ENCODE measurements at places on chromosomes 1 and 21. TPM values are rescaled to one million over a fixed set of nuclear protein-coding genes. Genes with fewer than 3 reads are reported as not detected.

The SLC2A5 gene
- not detected for total RNA-seq

DNA sequence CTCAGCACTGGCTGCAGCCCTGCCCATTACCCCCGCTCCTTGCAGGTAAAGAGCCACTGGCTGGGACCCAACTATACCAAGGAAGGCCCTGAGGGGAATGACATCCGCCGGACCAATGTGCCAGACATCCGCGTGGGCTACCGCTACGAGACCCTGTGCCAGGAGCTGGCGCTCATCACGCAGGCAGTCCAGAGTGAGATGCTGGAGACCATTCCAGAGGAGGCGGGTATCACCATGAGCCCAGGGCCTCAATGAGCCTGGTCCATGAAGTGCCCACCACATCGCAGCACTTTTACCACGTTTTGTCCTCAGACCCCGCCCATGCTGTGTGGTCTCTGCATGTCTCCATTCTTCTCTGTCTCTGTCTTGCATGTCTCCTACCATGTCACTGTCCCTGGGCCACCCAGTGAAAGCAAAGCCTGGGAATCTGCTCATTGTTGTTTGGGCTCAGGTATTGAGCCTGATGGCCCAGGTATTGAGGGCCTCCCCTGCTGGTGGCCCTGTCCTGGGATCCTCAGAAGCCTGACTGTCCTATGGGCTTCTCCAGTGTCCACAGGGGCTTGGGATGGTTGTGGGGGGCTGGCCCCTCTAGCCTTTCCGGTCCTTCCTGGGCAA lies 11.4 kb downstream of the AMPD2 start:
- no peak overlapping the region for H3K4me3 ChIP-seq
- H3K27me3 ChIP-seq, result no peaks in the 10 kb centered on the region
- peaks cover 32% of the 10 kb centered on the region for H3K4me1 ChIP-seq
- H3K27ac ChIP-seq, result no peak overlapping the region
- DNase-seq, result no peak
- H3K36me3 ChIP-seq, result peaks cover 49% of the 10 kb centered on the region

GRCh38 chr1:84427250-84428188 lies 29.2 kb downstream of the DNASE2B start:
- no peak overlapping the region for H3K4me3 ChIP-seq
- no peaks in the 10 kb centered on the region for H3K27me3 ChIP-seq
- DNase-seq, result no peak

The CR1L gene
- total RNA-seq, result not detected

DNA sequence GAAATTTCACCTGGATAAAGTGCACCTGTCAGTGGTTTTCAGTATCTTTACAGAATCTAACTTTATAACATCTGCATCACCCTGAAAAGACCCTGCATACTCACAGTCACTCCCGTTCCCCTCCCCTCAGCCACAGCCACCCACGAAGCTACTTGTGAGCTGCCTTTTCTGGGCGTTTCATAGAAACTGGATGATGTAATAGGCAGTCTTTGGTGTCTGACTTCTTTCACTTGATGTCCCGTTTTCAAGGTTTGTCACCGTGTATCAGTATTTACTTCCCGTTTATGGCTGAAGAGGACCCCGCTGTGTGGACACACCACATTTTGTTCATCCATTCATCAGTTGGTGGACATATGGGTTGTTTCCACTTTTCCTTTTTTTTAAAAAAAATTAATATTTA lies 47.8 kb upstream of the LRRC3 start:
- H3K27me3 ChIP-seq, result no peaks in the 10 kb centered on the region
- no peaks in the 10 kb centered on the region for H3K4me1 ChIP-seq
- H3K36me3 ChIP-seq, result no peaks in the 10 kb centered on the region
- no peak overlapping the region for H3K27ac ChIP-seq
- H3K4me3 ChIP-seq, result no peak overlapping the region

The KRTAP11-1 gene
- total RNA-seq, result not detected

GRCh38 chr1:210448297-210448892 lies 119.7 kb downstream of the HHAT start:
- no peak overlapping the region for H3K27ac ChIP-seq
- H3K4me3 ChIP-seq, result no peak overlapping the region
- H3K27me3 ChIP-seq, result no peaks in the 10 kb centered on the region
- no peaks in the 10 kb centered on the region for H3K36me3 ChIP-seq
- peak; percentile 74 for DNase-seq

GRCh38 chr1:21468599-21468998 lies 28.7 kb downstream of the NBPF3 start:
- H3K4me1 ChIP-seq, result no peaks in the 10 kb centered on the region
- no peaks in the 10 kb centered on the region for H3K27me3 ChIP-seq
- no peak overlapping the region for H3K4me3 ChIP-seq
- no peak overlapping the region for H3K27ac ChIP-seq

GRCh38 chr1:96550061-96550460 lies 171.5 kb upstream of the PTBP2 start:
- H3K27me3 ChIP-seq, result no peaks in the 10 kb centered on the region
- no peaks in the 10 kb centered on the region for H3K36me3 ChIP-seq
- H3K27ac ChIP-seq, result no peak overlapping the region
- DNase-seq, result no peak
- no peak overlapping the region for H3K4me3 ChIP-seq
- H3K4me1 ChIP-seq, result no peaks in the 10 kb centered on the region

DNA sequence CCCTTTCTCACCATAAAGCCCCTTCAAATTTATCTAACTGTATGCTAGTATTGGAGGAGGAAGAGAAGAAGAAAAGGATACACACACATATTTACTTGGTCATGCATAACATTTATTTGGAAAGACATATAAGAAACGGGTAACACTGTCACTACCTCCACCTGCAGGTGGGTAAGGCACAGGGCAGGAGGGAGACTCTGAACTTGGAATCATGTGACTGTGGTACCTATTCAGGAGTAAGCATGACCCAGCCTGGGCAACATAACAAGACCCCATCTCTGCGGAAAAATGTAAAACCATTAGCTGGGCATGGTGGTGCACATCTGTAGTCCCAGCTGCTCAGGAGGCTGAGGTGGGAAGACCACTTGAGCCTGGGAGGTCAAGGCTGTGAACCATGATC lies 1.4 kb upstream of the PADI6 start:
- no peak overlapping the region for H3K4me3 ChIP-seq
- DNase-seq, result no peak
- no peaks in the 10 kb centered on the region for H3K36me3 ChIP-seq
- H3K4me1 ChIP-seq, result no peaks in the 10 kb centered on the region
- no peaks in the 10 kb centered on the region for H3K27me3 ChIP-seq
- no peak overlapping the region for H3K27ac ChIP-seq

GRCh38 chr1:237838904-237839534 lies 51.7 kb downstream of the ZP4 start:
- H3K4me3 ChIP-seq, result no peak overlapping the region
- H3K27me3 ChIP-seq, result no peaks in the 10 kb centered on the region
- no peaks in the 10 kb centered on the region for H3K4me1 ChIP-seq
- DNase-seq, result no peak
- H3K27ac ChIP-seq, result no peak overlapping the region
- H3K36me3 ChIP-seq, result no peaks in the 10 kb centered on the region

DNA sequence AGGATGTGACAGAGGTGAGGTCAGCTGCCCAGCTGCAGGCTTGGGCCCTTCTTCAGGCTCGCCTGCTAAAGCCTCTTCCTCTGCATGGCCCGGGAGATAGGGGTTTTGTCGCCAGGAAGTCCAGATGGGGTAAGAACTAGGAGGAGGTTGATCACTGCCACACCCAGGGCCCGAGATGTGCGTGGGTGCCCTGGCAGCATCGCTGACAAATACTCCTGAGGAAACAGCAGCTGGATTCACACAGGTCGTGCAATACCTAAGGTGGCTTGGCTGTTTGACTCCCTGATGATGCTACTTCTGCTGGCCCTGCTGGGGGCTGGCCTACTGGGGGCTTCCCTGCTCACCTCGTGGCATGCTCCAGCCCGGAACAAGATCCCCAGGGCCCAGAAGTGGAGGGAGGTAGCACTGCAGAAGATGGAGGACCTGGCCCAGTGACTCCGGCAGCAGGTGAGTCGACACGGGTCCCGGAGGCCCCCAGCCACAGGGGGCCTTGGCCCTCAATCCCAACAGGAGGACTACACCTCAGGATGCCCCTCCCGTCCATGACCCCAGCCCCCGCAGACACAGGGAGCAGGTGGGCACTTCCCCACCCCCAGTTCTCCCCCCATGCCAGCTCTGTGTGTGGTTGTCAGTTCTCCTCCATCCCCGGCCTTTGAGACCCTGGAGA lies 29.6 kb downstream of the FAAH start:
- DNase-seq, result no peak
- no peak overlapping the region for H3K4me3 ChIP-seq
- H3K27ac ChIP-seq, result no peak overlapping the region
- H3K36me3 ChIP-seq, result no peaks in the 10 kb centered on the region
- H3K27me3 ChIP-seq, result no peaks in the 10 kb centered on the region

The RIPPLY3 gene
- 6.2 TPM for total RNA-seq

- DNase-seq, result no peak
- H3K4me1 ChIP-seq, result no peaks in the 10 kb centered on the region
- no peak overlapping the region for H3K27ac ChIP-seq
- no peaks in the 10 kb centered on the region for H3K27me3 ChIP-seq
- no peak overlapping the region for H3K4me3 ChIP-seq
Measured at GRCh38 chr1:53704804-53705445, 34.0 kb downstream of the GLIS1 start.

DNA sequence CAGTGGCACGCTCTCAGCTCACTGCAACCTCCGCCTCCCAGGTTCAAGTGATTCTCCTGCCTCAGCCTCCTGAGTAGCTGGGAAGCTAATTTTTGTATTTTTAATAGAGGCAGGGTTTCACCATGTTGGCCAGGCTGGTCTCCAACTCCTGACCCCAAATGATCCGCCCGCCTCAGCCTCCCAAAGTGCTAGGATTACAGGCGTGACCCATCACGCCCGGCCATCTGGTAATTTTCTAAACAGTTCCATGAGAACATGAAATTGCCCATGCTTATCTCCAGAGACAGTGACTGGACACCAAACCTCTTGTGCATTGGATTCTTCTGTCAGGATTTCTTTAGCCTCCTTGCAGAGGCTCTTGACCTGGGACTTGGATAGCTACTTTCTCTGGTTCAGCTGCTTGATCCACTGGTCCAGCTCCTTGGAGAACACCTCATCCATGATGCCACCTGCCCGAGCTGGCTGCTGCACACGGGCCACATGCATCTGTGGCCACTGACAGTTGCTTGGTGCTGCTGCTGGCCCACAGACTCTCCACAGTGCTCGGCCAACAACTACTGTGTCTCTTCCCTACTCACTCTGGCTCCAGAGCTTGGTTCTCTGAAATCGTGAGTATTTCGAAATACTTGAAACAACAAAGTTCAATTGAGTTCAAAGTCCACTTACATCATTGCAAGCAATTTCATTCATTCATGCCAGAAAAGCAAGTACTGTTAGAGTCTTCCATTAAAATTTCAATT lies 40.0 kb upstream of the CTPS1 start:
- H3K27ac ChIP-seq, result no peak overlapping the region
- H3K36me3 ChIP-seq, result no peaks in the 10 kb centered on the region
- no peaks in the 10 kb centered on the region for H3K4me1 ChIP-seq
- H3K4me3 ChIP-seq, result no peak overlapping the region
- no peaks in the 10 kb centered on the region for H3K27me3 ChIP-seq

The CNKSR1 gene
- total RNA-seq, result 1.8 TPM

- H3K27ac ChIP-seq, result no peak overlapping the region
- no peaks in the 10 kb centered on the region for H3K4me1 ChIP-seq
- no peak overlapping the region for H3K4me3 ChIP-seq
- no peaks in the 10 kb centered on the region for H3K27me3 ChIP-seq
- H3K36me3 ChIP-seq, result no peaks in the 10 kb centered on the region
- DNase-seq, result no peak
Measured at GRCh38 chr1:222750651-222751050, 13.6 kb downstream of the FAM177B start.

The FCER1A gene
- total RNA-seq, result not detected

DNA sequence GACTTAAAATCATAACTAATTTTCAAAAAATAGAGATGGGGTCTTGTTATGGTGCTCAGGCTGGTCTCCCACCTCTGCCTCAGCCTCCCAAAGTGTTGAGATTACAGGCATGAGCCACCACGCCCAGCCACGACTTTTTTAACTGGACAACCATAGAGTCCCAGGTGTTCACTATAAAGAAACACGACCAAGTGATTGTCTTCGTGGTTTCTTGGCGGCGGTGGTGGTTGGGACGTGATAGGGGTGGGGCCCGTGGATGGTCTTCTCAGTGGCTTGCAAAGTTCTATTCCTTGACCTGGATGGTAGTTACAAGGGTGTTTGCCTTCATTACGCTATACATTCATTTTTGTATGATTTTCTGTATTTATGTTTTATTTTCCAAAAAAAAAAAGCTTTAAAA lies 34.6 kb upstream of the COX20 start:
- no peak overlapping the region for H3K27ac ChIP-seq
- H3K36me3 ChIP-seq, result no peaks in the 10 kb centered on the region
- H3K4me3 ChIP-seq, result no peak overlapping the region
- H3K27me3 ChIP-seq, result no peaks in the 10 kb centered on the region

GRCh38 chr21:24160528-24160927 lies 1446.8 kb downstream of the MRPL39 start:
- no peaks in the 10 kb centered on the region for H3K36me3 ChIP-seq
- no peaks in the 10 kb centered on the region for H3K27me3 ChIP-seq
- H3K27ac ChIP-seq, result no peak overlapping the region
- no peaks in the 10 kb centered on the region for H3K4me1 ChIP-seq

- no peaks in the 10 kb centered on the region for H3K4me1 ChIP-seq
- no peak overlapping the region for H3K4me3 ChIP-seq
- H3K27ac ChIP-seq, result no peak overlapping the region
- H3K27me3 ChIP-seq, result no peaks in the 10 kb centered on the region
- H3K36me3 ChIP-seq, result no peaks in the 10 kb centered on the region
Measured at GRCh38 chr1:165877940-165878556, 50.6 kb downstream of the UCK2 start.

- H3K4me3 ChIP-seq, result no peak overlapping the region
- H3K36me3 ChIP-seq, result no peaks in the 10 kb centered on the region
- DNase-seq, result no peak
- no peaks in the 10 kb centered on the region for H3K27me3 ChIP-seq
- H3K27ac ChIP-seq, result no peak overlapping the region
Measured at GRCh38 chr1:68347415-68347814, 102.3 kb downstream of the RPE65 start.

The LCE2B gene
- total RNA-seq, result not detected

DNA sequence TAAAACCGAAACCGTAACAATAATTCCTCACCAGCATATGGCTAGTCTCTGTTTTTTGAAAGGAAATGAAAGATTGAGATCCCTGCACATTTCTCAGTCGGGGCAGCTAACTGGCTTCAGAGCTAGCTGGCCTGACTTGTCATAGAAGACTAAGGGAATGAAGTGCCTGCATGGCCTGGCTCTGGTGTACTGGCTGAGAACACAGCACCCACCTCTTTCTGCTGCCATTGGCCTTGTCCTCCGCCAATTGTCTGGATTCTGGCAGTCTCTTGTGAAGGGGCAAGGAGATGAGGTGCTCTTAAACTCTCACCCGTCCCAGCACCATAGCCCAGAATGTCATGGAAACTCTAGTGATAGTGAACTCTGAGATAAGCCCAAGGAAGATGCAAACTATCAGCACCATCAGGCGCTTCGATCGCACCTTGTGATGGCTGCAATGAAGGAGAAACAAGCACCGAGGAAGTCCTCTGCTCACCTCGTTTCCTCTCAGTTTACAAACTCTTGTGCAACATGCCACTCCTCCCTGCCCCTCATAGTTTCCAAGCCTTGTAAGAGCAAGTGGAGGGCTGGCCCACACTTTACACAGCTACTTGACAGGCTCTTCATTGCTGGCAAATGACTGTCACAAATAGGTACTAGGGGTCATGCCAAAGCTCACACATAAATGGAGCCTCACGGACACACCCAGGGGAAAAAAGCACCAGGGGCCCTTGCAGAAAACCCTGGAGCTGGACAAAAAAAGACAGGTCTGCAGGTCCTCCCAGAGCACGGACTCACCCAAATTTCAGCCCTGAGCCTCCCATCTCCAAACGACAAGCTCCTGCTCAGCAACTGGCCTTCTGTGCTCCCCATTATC lies 16.4 kb downstream of the INPP5B start:
- peaks cover 7% of the 10 kb centered on the region for H3K4me1 ChIP-seq
- DNase-seq, result no peak
- H3K27me3 ChIP-seq, result no peaks in the 10 kb centered on the region
- H3K27ac ChIP-seq, result peak overlapping the region; percentile 71
- H3K36me3 ChIP-seq, result no peaks in the 10 kb centered on the region

The LCE2C gene
- total RNA-seq, result not detected

The ID3 gene
- 102 TPM for total RNA-seq

All from A673 (cell line).